ENCODE measurements at places on chromosomes 5 and 9. TPM values are rescaled to one million over a fixed set of nuclear protein-coding genes. Genes with fewer than 3 reads are reported as not detected.

Gene TRAF2
- 34.4 TPM for total RNA-seq

Gene NRG2
- total RNA-seq, result 0.64 TPM

Gene SCGB3A1
- total RNA-seq, result not detected

Gene SLC22A5
- total RNA-seq, result 6.4 TPM

GRCh38 chr9:8429768-8430167 lies 630.2 kb upstream of the DMAC1 start:
- no peak for DNase-seq
- H3K36me3 ChIP-seq, result peaks cover 5% of the 10 kb centered on the region
- H3K27ac ChIP-seq, result no peak overlapping the region
- peaks cover 6% of the 10 kb centered on the region for H3K4me1 ChIP-seq

DNA sequence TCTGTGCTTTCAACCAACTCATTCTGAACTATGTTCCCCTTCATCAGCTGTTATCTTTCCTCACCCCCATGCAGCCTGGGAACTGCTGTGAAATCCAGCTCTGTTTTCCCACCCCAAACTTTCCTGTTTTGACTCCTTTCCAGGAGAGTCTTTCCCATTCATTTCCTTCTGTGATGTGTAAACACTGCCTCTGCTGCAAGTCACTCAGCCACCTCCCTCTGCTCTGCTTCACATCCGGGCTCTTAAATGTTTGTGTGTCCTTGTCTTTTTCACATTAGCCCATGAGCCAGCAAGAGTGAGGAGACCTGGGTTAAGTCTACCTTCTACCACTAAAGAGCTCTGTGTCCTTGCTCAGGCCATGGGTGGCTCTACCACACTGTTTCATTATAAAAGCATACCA lies 137.5 kb downstream of the ICE1 start:
- no peak overlapping the region for H3K27ac ChIP-seq
- H3K4me1 ChIP-seq, result no peaks in the 10 kb centered on the region
- H3K27me3 ChIP-seq, result peaks cover 12% of the 10 kb centered on the region
- no peaks in the 10 kb centered on the region for H3K36me3 ChIP-seq
- H3K4me3 ChIP-seq, result no peak overlapping the region

DNA sequence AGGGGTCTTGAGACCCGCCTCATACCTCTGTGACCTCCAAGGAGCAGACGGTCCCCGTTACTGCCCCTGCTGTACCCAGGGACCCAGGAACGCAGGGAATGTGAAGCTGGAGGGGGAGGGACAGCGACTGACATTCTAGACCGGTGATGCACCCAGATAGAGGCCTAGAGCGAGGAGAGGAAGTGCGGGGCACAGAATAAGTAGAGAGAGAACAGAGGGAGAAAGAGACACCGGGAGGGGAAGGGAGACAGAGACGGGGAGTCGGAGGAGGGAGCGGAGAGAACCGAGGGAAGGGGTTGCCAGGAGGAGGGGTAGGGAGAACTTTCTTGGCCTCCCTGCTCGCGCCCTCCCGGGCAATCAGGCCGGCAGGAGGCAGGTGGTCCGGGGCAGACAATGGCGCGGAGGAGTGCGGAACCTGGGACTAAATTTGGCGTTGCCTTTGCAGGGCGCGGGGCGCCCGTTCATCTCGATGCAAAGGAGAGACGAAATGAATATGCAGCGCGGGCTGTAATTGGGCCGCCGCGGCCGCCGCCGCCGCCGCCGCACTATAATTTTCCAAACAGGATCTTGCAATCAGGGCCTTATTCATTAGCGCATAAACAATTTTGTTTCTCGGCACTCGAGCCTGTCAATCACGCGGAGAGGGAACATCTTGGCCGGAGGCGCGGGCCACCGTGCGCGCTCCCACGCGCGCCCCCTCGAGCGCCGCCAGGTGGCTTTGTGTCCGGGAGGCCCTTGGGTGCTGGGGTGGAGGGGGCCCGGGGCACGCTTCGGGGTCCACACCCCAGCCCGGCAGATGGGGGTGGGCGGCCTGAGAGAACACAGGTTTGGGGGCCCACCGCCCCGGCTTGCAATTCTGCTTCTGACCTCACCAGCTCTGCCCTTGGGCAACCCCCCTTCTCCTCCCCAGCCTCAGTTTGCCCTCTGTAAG lies 33.0 kb downstream of the NDUFA8 start:
- H3K27me3 ChIP-seq, result peaks cover 80% of the 10 kb centered on the region
- peaks cover 19% of the 10 kb centered on the region for H3K4me1 ChIP-seq
- no peaks in the 10 kb centered on the region for H3K36me3 ChIP-seq
- no peak overlapping the region for H3K27ac ChIP-seq
- peak overlapping the region; percentile 57 for H3K4me3 ChIP-seq
- no peak for DNase-seq

DNA sequence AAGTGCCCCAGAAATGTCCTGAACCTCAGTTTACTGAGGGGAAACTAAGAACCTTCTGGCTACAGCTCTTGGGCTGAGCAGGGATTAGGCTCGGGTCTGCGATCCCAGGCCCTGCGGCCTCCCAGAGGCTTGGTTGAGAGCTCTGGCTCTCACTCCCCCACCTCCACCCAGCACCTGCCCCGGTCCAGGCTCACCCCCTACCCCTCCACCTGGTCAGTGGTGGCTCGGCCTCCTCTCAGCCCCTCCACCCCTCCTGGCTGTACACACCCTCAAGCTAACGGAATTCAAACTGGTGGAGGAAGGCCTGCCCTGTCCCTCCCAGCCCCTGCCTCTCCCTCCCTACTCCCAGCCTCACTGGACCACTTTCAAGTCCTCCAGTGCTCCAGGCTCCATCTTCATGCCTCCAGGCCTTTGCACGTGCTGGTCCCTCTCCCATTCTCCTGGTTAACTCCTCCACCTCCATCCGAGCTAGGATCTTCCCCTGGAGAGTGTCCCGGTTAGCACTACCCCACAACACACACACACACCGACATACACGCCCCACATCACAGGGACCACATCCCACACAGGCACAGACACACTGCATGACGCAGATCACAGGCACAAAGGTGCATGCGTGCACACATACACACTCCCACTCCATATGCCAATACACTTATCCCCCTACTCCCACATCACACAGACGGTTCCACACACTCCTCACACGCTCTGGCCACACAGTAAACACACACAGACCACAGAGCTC lies 130.9 kb downstream of the C9orf50 start:
- peak overlapping the region; percentile 85 for H3K4me3 ChIP-seq
- H3K4me1 ChIP-seq, result peaks cover 59% of the 10 kb centered on the region
- DNase-seq, result no peak
- peak overlapping the region; percentile 81 for H3K27ac ChIP-seq
- H3K27me3 ChIP-seq, result no peaks in the 10 kb centered on the region

DNA sequence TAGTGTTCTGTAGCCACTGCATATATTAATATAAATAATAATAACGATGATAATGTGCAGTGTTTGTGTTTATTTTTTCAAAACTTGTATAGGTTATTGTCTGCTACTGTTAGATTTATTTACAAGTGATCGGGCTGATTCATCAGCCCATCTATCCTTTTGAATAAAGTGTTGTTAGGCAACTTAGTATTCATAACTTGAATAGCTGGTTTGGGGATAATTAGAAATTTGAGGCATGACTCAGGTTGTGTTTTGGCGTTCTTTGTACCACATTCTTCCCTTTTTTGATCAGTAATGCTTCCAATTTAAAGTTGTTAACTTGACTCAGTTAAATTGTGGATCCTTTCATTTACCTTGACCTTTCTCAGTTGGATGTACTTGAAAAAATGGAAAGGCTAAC lies 69.7 kb downstream of the FOCAD start:
- H3K4me1 ChIP-seq, result peaks cover 11% of the 10 kb centered on the region
- no peak for DNase-seq
- no peaks in the 10 kb centered on the region for H3K27me3 ChIP-seq
- H3K36me3 ChIP-seq, result peaks cover 10% of the 10 kb centered on the region

- no peaks in the 10 kb centered on the region for H3K36me3 ChIP-seq
- peaks cover 2% of the 10 kb centered on the region for H3K27me3 ChIP-seq
- no peak overlapping the region for H3K4me3 ChIP-seq
Measured at GRCh38 chr9:95373782-95374487, 56.4 kb upstream of the FANCC start.

GRCh38 chr9:128553728-128554127 lies 1.3 kb downstream of the SPTAN1 start:
- H3K4me3 ChIP-seq, result no peak overlapping the region
- no peaks in the 10 kb centered on the region for H3K27me3 ChIP-seq
- no peak overlapping the region for H3K27ac ChIP-seq
- no peak for DNase-seq

GRCh38 chr5:38598994-38599617 lies 42.7 kb upstream of the LIFR start:
- peaks cover 10% of the 10 kb centered on the region for H3K4me1 ChIP-seq
- H3K4me3 ChIP-seq, result no peak overlapping the region
- no peaks in the 10 kb centered on the region for H3K36me3 ChIP-seq
- H3K27me3 ChIP-seq, result no peaks in the 10 kb centered on the region
- no peak overlapping the region for H3K27ac ChIP-seq

DNA sequence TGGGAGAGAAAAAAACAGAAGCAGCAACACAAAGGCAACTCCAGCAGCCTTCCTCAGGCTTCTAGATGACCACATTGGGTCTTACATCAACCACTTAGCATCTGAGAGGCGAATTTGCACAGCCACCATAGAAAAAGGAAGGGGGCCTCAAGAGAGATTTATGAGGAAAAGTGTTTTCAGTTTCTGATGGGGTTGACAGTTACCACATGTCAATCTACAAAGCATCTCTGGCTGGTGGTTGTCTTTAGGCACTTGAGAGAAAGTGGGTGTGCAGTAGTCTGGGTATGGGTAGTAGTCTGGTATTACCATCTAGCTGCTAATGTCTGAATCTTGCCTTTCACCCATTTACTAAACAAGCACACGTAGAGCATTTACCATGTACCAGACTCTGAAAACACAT lies 137.5 kb downstream of the BAAT start:
- H3K4me1 ChIP-seq, result no peaks in the 10 kb centered on the region
- H3K27me3 ChIP-seq, result no peaks in the 10 kb centered on the region
